ENCODE measurements at places on chromosomes 11 and 22. TPM values are rescaled to one million over a fixed set of nuclear protein-coding genes. Genes with fewer than 3 reads are reported as not detected.

- DNase-seq = no peak
These were observed 118.1 kb downstream of the ETS1 start for GRCh38 chr11:128469220-128469619.

- no peak for DNase-seq
These were observed 1589.4 kb upstream of the TENM4 start for GRCh38 chr11:81030186-81030585.

Gene APOA5
- total RNA-seq = not detected

- DNase-seq = peak; percentile 68
These were observed 222.5 kb downstream of the TBC1D22A start for GRCh38 chr22:46984751-46985506.

Gene ARL14EP
- 21.5 TPM for total RNA-seq

GRCh38 chr11:5547982-5548381, 358 bp downstream of the OR52H1 start:
- no peak for DNase-seq

DNA sequence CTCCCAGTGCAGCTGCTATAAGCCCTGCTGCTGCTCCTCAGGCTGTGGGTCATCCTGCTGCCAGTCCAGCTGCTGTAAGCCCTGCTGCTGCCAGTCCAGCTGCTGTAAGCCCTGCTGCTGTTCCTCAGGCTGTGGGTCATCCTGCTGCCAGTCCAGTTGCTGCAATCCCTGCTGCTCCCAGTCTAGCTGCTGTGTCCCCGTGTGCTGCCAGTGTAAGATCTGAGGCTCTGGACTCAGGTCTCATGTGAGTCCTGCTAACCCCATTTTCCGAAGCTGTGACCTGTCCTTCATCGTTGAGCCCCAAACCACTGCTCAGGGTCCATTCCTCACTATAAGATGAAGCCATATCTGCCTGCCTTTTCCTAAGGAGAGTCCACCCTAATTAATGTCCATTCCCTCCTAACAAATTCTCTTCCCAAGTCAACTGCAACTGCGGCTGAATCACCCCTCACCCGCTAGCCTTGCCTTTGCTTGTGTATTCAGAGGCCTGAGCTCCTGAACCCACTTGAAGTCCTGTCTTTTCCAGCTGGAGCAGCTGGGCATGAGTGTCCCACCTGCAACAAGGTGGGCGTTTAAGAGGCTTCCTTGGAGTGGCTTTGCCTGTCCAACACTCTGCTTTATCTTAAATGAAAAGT, 626 bp downstream of the KRTAP5-7 start:
- peak; percentile 18 for DNase-seq

Gene DEFB131B
- not detected for total RNA-seq

- no peak for DNase-seq
These were observed 37.0 kb downstream of the TSKU start for GRCh38 chr11:76820184-76820566.

GRCh38 chr11:83613767-83614121, 327.6 kb upstream of the CCDC90B start:
- no peak for DNase-seq

GRCh38 chr11:9004183-9004926, 554 bp upstream of the NRIP3 start:
- DNase-seq = peak; percentile 89

GRCh38 chr11:85088286-85088685, 538.9 kb downstream of the DLG2 start:
- DNase-seq = no peak

Gene REXO2
- total RNA-seq = 85.9 TPM
